Stimulated activated CD8-positive, alpha-beta memory T cell treated with anti-CD3 and anti-CD28 coated beads, Interleukin-7, amount 100 ng/mL, for 48 hours (primary cell): ENCODE measurements at places on chromosomes 13 and 19.

DNA sequence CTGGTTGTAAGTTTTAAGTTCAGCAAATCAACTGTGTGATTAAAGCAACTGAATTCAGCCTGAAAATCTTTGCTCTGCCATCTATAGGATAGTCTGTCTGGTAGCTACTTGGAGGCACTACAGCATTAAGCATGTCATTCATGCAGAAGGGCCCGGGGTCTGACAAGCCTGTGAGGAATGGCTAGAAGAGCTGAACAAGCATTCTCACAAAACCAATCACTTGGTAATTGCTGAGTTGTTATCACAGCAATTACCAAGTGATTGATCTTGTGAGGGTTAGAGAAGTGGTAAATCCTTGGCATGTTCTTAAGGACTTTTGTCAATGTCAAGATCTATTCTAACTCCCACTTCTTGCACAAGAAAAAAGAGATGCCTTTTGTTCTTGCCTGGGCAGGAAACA, 356.1 kb downstream of the FGF14 start:
- no peak for DNase-seq

GRCh38 chr19:57934820-57935665, at the start of gene ZNF418:
Gene ZNF418, minus strand, starts transcription at chr19:57935402. Its CDS starts 1,580 bp downstream, at chr19:57933822.
- DNase-seq, result no peak

GRCh38 chr13:82747958-82748357, 1134.3 kb downstream of the SLITRK1 start:
- DNase-seq, result no peak

- no peak for DNase-seq
Observed at GRCh38 chr19:33841685-33842084, 45.0 kb downstream of the KCTD15 start.

DNA sequence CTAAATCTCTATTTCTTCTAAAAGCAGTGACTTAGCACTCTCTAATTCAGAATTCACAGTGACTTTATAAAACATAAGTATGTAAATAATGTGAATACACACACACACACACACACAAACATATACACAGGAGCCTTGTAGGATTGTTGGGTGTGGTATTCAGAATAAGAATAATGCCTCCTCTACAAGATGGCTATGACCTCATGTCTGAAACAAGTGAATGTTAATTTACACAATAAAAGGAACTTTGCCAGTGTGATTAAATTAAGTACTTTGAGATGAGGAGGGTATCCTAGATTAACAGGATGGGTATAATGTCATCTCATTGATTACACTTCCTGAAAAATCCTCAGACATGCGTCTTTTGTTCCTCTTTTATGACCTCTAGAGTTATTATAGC, 234.6 kb downstream of the SLITRK6 start:
- DNase-seq, result no peak
